ENCODE measurements at places on chromosomes 2 and 18.

DNA sequence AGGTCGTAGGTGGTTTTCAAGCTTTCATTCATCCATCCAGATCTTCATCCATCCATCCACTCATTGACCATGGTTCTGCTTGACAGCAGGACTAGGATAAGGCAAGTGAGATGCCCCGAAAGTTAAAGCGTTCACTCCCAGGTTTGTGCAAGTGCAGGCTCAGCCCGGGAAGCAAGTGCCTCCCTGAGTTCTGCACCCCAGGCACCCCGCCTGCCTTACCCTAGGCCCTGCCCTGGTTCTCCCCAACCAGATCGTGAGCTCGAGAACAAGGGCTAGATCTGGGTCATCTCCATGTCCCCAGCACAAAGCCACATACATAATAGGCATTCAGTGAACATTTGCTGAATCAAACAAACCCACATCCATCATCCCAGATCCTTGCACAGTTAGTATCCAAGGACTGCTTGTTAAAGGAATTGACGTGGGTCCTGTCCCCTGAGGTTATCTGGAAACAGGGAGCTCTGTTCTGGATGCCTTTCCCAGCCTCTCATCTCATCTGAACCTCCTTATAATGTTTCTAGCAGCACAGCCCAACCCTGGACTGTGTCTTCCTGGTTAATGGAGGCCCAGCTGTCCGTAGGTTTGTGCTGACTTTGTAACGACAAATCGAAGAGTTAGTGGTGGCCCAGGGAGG lies 116.1 kb upstream of the GPC1 start:
- no peak for DNase-seq

- peak; percentile 83 for DNase-seq
Measured at GRCh38 chr2:107633580-107634147, 193.0 kb upstream of the RGPD4 start.

- no peak for DNase-seq
Measured at GRCh38 chr2:241982706-241983570, 113.4 kb downstream of the RTP5 start.

DNA sequence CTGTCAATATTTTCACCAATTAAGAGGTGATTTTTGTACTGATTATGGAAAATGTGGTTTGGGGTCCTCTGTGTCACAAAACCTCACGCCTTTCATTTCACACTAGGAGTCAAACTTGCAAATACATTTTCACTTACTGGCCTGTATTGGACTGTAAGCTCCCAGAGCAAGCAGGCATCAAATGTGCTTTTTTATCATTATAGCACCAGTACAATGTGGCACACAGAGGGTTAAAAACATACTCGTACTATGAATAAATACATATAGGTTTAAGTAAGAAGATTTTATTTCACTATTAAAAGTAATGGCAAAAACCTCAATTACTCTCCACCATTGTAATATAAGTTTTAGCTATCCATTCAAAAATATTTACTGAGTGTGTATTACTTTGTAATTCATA lies 56.7 kb downstream of the ABCB11 start:
- DNase-seq: no peak

- DNase-seq: no peak
Measured at GRCh38 chr2:137886083-137886831, 78.0 kb upstream of the HNMT start.

DNA sequence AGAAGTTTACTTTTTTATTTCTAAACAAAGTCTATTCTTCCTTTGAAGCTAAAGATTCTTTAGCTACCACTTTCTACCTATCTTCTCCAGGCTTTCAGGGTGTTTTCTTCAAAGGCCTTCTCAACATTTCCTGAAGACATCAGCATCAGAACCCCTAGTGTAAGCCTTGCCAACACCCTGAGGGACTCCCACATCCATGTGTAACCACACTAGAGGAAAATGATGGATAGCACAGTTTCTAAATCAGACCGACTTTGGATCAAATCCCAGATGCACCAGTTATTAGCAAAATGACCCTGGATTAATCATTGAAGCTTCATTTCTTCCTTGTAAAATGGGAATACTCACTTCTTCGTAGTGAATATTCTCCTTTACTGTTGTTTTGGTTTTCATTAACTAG lies 4.7 kb upstream of the TTN start:
- no peak for DNase-seq

GRCh38 chr2:116435648-116436047 lies 1378.8 kb upstream of the DDX18 start:
- no peak for DNase-seq

DNA sequence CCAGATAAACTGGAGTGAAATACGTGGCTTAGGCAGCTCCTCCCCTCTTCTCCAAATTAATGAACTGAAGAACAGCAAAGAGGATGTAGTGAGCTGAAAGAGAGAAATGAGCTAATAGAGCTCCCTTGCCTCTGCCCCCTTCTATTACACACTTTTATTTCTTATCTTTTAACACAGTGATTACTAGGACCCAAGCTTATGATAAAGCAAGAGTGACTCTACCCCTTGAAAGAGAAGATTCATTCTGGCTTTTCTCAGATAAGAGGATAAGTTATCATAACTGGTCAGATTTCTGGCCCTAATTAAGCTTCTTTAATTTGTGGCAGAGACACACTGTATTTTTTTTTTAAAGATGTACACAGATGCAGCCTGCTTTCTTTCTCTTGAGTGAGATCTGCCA lies 102.2 kb downstream of the MSTN start:
- DNase-seq: no peak

- no peak for DNase-seq
Measured at GRCh38 chr2:65353046-65353445, 79.4 kb downstream of the SPRED2 start.

DNA sequence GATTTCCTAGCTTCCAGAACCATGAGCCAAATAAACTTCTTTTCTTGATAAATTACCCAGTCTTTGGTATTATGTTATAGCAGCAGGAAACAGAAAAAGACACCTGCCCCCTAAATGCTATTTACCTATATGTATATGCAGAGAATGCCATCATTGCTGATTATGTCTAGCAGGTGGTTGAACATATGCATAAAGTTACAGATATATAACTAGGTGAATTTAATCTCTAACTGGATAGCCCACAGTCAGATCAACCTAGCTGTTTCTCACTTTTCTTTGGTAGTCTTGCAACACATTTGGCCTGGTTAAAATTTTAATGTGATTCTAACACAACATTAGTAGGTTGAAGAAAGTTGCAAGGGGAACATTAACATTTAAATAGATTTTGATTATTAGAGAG lies 7.1 kb upstream of the CERS6 start:
- no peak for DNase-seq

DNA sequence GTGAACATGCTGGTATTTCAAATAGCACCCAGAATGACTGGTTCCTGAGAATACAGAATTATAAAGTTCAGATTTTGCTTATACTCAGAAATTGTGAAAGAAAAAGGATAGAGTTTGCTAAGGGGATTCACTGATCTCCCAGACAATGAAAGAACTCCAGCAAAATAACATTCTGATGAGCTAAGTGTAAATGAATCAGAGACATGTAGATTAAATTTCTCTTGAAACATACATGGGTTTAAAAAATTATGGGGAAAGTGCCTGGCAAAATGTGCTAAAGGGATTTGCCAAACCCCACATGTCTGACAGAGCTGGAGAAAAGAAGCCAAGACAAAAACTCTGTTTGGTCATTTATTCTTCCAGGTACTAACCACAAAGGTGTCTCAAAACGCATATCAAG lies 116.3 kb downstream of the FTCDNL1 start:
- no peak for DNase-seq

DNA sequence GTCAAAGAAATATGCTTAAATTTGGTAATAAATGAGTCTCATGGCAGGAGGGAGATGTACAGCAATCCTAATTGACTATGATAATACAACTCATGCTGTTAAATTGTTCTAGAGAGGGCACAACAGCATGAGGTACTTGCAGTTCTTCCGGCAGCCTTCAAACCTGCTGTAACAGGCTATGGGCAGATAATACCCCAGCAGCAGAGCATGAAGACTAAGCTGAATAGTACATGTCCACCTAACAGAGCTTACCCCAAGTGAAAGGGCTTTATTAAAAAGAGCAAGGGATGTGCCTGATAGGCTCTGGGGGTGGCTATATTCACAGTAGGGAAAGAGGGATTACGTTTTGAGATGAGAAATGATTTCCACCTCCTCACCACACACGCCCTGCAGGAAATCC lies 28.9 kb downstream of the MRO start:
- DNase-seq: no peak

DNA sequence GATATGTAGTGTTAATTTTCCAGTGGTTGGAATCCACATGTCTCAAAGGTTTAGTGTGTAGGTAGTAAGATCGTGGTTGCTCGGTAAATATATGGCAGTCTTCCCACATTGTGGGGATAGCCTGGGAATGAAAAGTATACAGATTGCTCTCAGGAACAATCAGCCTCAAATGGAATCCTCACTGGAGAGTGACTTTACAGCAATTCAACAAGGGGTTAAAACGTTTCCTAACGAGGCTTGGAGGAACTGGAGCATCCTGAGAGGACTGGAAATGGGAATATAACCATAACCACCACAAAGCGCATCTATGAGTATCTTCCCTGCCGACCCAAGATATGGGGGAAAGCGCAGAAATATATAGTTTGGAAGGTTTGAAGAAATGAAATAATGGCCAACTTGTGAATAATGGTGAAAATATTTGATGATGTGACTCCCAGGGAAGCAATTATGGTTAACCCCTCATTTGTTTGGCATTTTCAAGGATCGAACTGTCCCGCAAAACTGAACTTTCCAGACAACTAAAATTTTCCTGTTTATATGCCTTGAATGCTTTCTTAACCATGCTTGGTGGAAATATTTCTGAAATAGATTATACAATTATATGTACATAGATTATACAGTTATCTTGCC lies 100.7 kb upstream of the FOSL2 start:
- DNase-seq: peak; percentile 81

DNA sequence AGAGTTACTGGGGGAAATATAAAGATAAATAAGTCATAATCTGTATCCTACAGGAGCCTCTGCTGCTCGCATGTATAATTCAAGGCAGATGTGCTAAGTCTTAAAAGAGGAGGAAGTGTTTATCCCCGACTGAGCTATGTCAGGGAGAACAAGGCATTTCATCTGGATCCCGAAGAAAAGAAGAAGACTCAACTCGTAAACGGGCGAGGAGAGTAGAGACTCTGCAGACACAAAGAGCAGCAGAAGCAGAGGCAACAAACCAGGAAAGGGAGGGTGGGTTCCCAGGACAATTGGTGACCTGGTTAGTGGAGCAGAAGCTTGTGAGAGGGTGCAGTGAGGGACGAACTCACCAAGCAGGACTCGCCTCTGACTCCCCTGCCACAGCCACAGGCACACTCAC lies 368.6 kb downstream of the EIPR1 start:
- DNase-seq: no peak

All from RCC 7860 (cell line).